ENCODE measurements at places on chromosomes 6 and 20. TPM values are rescaled to one million over a fixed set of nuclear protein-coding genes. Genes with fewer than 3 reads are reported as not detected.

The PTK6 gene
- total RNA-seq, result not detected

The MAP3K7 gene
- 34.3 TPM for total RNA-seq

The TPX2 gene
- 187 TPM for total RNA-seq

The SAMD5 gene
- total RNA-seq, result 4.3 TPM

The XKR7 gene
- total RNA-seq, result 0.04 TPM

The SLC13A3 gene
- total RNA-seq, result 1.3 TPM

Data from A673 (cell line).